ENCODE measurements at places on chromosomes 7 and 10. TPM values are rescaled to one million over a fixed set of nuclear protein-coding genes. Genes with fewer than 3 reads are reported as not detected.

- peak; percentile 43 for DNase-seq
Measured at GRCh38 chr10:5530846-5531557, 6.2 kb downstream of the CALML3 start.

DNA sequence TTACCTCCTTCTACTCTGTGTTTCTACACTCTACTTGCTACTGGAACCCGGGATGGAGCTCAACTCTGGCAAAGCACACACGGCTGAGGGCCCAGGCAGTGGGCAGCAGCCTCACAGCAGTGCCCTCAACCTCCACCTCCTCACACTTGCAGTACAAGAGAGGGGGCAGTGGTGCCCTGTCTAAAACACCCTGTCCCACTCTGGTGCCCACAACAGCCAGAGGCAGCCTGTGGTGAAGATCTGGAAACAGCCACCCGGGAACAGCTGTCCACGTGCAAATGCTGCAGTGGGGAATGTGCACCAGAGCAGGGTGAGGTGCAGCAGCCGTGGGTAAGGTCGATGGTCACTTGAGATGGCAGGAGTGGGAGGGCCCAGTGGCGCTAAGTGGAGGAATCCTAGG is 13.7 kb downstream of the MAT1A start:
- no peak for DNase-seq

DNA sequence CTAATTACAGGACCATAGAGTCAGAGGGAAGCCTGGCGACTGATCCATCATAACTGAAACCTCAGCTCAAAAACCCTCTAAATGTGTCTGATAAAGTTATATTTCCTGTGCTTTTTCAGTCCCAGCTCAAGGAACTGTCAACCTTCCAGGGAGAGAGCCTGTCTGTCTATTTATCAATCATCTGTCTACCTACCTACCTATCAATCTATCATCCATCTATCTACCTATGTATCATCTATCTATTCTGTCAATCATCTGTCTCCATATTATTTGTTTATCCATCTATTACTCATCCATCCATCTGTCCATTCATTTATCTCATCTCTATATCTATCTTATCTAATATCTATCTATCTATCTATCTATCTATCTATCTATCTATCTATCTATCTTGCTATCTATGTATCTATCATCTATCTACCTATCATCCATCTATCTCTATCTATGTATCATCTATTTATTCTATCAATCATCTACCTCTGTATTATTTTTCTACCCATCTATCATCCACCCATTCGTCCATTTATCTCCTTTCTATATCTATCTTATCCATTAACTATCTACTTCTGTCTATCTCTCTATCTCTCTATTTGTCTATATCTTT is 161.4 kb downstream of the PRKCQ start:
- DNase-seq = no peak

DNA sequence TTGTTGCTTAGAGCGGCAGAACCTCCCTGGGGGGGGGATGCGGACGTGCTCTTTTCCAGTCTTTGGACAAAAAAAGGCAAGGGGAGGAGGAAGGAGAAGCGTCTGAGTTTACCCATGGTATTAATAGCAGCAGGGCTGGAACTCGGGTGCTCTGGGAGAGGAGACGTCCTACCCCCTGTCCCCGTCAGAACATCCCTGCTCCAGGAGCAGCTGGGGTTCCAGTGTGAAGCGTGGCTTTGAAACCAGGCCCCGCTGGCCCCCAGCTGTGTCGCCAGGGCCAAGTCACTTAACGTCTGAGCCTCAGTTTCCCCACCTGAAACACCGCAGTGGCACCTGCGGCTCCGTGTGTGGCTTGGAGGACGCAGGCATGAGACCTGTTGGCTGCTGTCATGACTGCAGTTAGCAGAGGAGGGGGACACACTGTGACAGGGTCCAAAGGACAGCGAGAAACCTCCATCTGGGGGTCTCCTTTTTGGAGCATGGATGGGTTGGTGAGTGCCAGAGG is 1.4 kb downstream of the AMZ1 start:
- no peak for DNase-seq

DNA sequence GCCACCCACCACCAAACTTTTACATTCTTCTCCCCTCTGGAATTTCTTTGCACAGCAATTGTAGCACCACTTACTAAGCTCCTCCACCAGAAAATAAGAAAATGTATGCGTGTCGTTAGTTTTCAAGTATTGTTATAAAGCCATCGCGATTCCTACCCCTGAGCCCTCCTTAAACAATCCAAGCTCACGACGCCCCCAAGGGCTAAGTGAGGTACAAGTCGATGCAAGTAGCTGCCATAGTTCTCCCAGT is 1.3 kb downstream of the FRAT2 start:
- no peak for DNase-seq

GRCh38 chr10:118521415-118522117 is 73.9 kb downstream of the PRLHR start:
- no peak for DNase-seq

Gene C10orf62
- not detected for total RNA-seq

DNA sequence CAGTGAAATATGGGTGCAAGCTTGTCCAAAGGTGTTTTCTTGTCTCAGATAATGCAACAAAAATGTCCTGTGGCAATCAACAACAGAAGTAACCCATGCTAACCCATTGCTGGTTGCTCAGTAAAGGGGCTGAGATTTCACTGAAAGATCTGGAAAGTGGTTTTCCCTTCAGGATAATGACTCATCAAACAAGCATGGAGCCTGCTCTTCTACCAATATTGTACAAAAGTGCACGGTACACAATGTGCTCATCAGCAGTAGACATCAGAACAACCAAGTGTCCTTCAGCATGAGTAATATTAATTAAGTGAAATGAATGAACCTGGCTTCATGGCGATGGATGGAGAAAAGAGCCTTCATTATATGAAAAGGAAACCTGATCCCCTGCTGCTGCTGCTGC is 287.1 kb upstream of the NEBL start:
- DNase-seq = no peak

Gene ITIH5
- total RNA-seq = 11.3 TPM

GRCh38 chr7:134548877-134549276 is at the start of gene AKR1B15:
Gene AKR1B15, plus strand, starts transcription at chr7:134549110. Its CDS starts 15,510 bp downstream, at chr7:134564620.
- DNase-seq = no peak

Gene TMEM213
- total RNA-seq = 11.4 TPM

DNA sequence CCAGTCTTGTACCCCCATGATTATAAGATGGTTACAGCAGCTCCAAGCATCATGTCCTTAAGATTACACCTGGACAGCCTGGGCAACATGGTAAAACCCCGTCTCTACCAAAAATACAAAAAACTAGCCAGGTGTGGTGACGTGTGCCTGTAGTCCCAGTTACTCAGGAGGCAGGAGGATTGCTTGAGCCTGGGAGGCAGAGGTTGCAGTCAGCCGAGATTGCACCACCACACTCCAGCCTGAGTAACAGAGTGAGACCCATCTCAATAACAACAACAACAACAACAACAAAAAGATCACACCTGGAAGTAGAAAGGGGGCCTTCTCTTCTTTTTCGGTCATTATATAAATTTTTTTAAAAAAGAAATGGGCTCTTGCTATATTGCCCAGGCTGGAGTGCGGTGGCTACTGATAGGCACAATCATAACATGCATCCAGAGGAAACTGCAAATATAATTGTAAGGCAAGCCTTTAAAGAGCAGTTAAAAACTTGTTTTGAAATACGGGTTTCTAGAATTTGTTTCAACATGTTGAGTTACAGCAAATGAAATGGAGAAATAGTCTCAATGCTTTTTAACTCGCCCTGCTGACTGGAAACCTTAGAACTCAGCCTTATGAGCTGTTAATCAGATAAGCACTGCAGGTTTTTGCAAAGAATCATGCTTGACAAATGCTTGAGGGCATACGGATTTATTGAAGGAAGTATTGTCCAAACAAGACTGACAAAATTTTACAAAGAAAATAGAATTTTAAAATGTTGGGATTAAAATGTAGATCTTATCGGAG is 4.7 kb upstream of the ENTPD7 start:
- no peak for DNase-seq

DNA sequence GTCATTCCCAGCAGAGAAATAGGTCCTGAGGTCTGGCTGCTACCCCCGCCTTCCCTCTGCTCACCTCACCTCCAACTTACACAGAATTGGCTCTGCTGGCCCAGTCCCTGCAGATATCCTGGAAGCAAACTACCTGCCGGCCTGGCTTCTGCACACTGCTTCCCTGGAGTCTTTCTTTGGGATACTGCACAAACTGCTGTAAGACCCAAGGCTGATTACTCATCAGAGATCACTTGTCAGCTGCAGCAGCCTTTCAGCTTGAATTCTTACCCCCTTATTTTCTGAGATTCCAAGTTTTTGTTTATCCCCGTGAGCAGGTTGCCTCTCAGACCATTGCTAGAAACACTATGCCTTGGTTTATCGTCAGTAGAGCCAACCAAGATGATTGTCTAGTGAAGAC is 426.4 kb downstream of the PHTF2 start:
- DNase-seq = no peak

DNA sequence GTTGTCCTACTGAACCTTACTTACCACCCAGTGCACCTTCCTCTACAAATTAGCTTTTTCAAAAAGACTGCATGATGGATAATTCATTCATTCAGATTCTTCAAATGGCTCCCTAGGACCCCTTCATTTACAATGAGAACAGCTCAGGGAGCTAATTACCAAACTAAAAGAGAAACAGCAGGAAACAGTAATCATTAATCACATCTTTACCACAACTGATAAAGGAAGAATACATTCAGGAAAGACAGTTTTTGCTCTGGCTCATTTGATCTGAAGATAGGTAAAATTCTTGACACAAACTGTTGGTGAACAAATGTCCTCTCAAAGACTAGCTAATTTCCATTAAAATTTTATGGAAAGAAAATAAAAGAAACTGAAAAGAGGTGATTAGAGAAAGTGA is 1652.7 kb upstream of the LRRTM3 start:
- no peak for DNase-seq

DNA sequence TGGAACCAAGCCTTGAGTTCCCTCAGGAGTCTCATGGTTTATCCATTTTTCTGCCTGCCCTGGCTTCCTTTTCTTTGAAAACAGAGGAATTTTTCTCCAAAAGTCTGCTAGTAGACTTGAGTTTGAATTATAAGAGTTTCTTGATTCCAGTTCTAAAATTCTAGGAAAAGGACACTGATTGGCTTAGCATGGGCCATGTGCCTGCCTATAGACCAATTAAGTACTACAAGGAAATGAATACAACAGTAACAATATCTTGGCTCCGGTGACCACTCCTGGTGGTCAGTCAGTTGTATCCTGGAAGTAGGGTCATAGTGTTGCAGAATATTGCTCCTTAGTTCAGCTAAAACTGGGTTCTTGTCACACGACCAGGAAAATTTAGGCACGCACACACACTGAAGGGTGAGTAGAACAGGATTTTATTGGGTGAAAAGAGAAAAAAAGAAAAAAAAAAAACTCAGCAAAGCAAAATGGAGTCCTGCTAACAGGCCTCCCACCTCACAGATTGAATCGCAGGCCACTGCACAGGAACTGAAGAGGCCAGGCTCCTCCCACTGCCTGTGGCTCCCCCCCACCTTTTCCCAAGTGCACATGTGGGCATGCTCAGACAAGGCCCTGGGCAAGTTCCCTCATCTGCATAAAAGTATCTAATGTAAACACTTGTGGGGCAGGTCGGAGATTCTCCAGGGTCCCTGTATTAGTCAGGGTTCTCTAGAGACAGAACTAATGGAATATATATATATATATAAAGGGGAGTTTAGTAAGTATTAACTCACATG is 155.1 kb downstream of the LYZL1 start:
- DNase-seq = no peak

GRCh38 chr7:2566890-2567678 is 8.3 kb downstream of the IQCE start:
- DNase-seq = no peak

Gene GNAI1
- 64.9 TPM for total RNA-seq

Gene SPDYE11
- not detected for total RNA-seq

GRCh38 chr10:73506491-73506890 is 10.7 kb upstream of the PPP3CB start:
- DNase-seq = no peak

DNA sequence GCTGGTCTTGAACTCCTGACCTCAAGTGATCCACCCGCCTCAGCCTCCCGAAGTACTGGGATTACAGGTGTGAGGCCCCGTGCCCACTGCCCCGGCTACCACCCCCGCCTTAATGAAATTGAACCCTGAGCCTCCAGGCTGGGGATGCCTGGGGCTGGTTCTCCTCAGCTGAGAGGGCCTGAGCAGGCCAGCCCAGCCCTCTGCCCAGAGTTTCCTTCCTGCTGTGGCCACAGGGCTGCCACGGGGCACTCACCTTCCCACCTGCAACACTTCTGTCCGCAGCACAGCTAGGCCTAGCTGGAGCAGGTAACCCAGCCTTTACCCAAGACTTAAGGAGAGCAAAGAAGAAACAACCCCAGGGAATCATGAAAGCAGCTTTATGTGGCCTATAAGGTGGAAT is 78.1 kb upstream of the ANLN start:
- DNase-seq = no peak

DNA sequence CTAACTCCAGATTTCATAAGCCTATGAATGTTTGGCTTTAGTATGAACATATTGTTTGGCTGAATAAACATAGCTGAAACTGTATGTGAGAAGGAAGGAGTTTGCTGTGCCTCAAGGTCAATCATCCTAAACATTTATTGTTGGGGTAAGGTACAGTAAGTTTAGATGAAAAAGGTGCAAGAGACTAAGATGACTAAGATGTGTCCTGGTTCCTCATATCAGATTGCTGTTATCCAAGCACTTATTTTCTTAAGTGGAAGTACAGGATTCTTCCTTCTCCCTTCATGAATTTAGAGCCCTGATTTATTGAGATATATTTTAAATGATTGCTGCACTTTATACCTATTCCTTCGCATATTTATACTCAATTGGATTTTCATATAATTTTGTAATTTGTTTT is 12.2 kb downstream of the MDFIC start:
- DNase-seq = no peak

Gene RET
- total RNA-seq = 0.97 TPM

- DNase-seq = no peak
Measured at GRCh38 chr10:110617425-110618229, 26.5 kb upstream of the RBM20 start.

DNA sequence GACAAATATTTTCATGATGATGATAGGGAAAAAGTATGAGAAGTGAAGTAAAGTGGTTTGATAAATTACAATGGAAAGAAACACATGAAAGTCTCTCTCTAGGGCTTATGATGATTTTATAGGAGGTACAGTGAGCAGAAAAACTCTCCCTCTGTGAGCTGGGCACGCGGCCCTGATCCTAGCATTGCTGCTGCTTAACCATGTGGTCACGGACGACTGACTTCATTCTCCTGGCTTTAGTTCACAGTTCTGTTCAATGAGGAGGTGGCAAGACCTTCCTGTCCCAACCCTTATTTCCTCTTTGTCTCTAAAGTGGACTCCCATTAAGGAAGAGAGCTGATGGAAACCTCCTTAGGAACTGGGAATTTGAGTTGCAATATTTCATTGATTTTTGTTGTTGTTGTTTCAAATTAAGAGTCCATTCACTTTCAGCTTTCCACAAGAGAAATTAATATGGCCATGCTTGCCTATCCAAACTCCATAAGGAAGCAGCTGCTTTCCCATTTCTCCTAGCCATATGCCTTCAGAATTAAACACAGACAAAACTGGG is 8.2 kb upstream of the PON3 start:
- DNase-seq = no peak

GRCh38 chr7:27948861-27949260 is 208.9 kb downstream of the TAX1BP1 start:
- no peak for DNase-seq
